ENCODE measurements at places on chromosomes 7 and 10.

- DNase-seq: no peak
Measured at GRCh38 chr7:159034988-159035387, 109.7 kb downstream of the VIPR2 start.

GRCh38 chr7:120583899-120584586 is 273.9 kb downstream of the TSPAN12 start:
- peak; percentile 65 for DNase-seq

- DNase-seq: peak; percentile 60
Measured at GRCh38 chr10:101693978-101694673, 844 bp downstream of the FBXW4 start.

DNA sequence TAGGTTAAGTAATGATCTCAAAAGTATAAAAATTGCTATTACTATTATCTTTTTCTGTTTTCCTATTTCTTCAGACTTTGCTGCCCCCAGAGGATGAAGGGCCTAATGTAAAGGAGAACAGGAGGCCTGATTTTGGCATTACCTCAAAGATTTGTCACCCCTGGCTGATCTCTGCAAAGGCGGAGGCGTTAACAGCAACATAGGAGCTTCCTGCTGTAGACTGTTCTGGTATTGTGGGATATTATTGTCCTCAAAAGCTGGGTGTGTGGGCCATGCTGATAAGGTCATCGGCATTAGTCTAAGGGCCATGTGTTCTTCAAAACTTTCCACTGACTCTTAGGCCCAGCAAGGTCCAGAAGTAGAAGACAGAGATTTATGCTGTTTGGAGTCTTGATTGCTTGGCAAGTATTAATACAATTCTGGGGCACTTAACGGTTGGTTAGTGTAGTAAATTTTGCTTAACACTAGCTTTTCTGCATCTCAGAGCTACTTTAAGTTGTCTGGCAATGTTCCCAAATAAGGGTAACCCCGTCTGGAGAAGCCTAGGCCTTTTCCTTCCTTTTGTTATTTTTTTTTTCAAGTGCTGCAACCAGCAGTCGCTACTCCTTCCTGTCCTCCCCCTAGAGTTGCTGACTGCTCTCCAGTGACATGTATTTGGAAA is 14.0 kb upstream of the ENTPD1 start:
- DNase-seq: no peak

DNA sequence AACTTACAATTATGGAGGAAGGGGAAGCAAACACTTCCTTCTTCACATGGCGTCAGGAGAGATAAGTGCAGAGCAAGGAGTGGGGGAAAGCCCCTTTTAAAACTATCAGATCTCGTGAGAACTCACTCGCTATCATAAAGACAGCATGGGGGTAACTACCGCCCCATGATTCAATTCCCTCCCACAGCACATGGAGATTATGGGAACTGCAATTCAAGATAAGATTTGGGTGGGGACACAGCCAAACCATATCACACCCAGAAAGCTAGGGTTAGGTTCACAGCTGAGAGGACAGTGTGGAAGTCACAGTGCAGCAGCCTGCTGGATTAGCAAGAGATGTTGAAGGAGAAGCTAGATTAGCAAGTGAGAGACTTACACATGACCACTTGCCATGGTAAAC is 81.6 kb downstream of the CRTAC1 start:
- DNase-seq: no peak

DNA sequence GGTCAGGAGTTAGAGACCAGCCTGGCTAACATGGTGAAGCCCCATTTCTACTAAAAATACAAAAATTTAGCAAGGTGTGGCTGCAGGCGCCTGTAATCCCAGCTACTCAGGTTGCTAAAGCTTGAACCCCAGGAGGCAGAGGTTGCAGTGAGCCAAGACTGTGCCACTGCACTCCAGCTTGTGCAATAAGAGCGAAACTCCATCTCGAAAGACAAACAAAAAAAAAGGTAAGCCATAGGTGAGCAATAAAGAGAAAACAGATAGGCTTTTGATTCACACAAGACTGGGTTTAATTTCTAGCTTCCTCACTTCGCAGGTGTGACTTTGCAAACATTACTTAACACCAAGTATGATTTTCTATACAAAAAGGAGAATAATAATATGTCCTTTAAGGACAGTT is 72.3 kb upstream of the ACBD5 start:
- no peak for DNase-seq

- no peak for DNase-seq
Measured at GRCh38 chr7:158281441-158281840, 306.2 kb downstream of the PTPRN2 start.

DNA sequence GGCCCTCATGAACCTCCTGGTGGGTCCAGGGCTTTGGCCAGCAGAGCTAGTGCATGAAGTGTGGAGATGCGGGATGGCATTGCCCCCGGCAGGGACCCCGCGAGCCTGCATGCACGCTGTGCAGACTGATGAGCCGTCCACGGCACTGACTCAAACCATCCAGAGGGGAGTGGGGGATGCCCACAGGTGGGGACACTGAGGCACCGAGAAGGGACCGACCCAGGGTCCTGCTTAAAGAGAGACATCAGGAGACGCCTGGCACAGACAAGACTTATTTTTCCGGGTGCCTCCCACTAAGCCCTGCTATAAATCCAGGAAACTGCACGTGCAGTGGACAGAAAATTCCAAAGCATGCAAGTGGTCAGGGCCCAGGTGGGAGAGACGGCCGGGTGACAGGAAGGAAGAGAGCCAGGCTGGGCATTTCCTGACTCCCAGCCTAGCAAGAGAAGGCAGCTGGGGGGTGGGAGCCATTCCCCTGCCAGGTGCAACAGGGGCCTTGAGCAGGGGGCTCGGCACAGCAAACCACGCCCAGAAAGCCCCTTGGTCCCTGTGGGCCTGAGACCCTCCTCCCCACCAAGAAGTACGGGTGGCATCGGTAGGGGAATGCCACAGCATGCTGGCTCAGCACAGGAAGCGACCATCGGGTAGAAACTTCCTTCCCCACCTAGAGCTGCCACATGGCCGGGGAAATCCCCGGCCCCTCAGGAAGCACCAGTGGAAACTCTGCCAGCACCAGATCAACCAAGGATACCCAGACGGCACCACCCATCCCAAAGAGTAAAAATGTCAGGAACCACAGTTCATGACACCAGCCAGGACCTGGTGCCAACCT is 91.5 kb downstream of the FOXL3 start:
- DNase-seq: no peak

GRCh38 chr10:8462565-8462964 is 408.1 kb downstream of the GATA3 start:
- DNase-seq: no peak

DNA sequence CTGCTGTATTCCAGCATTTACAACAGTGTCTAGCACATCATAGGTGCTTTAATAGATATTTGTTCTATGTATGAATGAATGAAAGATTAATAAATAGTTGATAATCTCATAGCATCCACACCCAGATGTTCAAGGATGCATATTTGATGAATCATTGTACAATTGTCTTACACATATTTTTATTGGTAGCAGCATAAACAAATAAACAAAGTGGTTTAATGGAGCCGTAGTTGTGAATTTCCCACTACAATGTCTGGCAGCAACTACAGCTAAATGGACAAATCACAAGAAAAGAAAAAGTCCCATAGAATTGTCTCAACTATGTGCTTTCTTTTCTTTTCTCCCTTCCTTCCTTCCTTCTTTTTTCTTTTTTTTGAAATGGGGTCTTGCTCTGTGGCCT is 150.8 kb downstream of the NRP1 start:
- no peak for DNase-seq

DNA sequence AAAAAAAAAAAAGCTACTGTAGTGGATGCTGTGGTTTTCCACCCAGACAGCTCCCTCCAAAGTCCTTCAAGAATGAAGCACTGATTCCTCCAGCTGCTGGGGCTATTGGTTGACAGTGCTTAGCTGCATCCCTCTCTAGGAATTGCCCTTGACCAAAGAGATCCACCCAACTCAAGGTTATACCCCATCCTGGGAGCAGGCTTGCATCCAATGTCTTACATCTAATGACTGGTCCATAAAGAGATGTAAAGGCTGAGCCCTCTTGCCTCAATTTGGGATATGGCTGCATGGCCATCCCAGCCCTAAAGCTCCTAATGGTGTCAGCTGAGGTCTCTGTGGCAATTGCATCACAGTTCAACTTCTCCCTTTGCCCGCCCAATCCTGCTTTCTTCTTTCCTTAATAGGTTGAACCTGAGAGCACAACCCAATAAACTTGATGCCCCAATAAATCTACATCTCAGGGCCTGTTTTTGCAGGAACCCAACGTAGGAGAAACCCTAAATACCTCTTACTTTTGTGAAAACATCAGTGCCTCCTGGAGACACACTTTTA is 4.4 kb downstream of the GPR37 start:
- DNase-seq: no peak

GRCh38 chr7:455110-455928 is 64.3 kb downstream of the PDGFA start:
- peak; percentile 73 for DNase-seq

GRCh38 chr10:12025591-12025990 is 17.0 kb downstream of the UPF2 start:
- no peak for DNase-seq

DNA sequence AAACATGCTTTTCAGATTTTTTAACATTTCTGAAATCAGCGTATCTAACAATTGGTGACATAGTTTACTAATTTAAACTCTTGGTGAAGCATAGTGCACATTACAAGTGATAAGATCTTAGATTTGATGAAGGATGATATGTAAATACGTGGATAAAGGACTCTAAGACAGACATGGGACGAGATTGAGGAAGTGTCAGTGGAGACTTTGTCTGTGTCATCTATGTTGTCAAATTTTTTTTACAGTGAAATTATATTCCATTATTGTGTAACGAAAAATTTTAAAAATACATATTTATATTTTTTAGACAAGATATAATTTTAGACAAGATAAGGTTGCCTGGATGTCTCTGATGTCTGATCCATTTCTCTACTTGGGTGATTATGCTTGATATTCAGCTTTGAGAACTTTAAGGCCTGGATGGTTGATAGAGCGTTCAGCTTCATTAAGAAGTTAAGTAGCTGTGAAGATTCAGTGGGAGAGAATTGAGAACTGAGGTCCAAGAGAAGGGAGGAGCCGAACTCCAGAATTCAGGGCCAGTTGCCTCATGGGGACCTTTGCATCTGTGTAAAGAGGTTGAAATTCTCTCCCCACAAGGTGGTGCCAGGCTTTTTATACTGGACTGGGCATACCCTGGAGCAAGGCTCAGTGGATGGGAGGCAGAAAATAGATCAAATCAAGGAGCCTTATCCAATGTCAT is 62.7 kb downstream of the KAT6B start:
- peak; percentile 23 for DNase-seq

GRCh38 chr10:34462056-34462455 is 353.0 kb downstream of the PARD3 start:
- no peak for DNase-seq

- DNase-seq: no peak
Measured at GRCh38 chr10:51934373-51934772, 235.0 kb upstream of the CSTF2T start.

- no peak for DNase-seq
Measured at GRCh38 chr7:123816916-123817315, 28.1 kb upstream of the HYAL4 start.

DNA sequence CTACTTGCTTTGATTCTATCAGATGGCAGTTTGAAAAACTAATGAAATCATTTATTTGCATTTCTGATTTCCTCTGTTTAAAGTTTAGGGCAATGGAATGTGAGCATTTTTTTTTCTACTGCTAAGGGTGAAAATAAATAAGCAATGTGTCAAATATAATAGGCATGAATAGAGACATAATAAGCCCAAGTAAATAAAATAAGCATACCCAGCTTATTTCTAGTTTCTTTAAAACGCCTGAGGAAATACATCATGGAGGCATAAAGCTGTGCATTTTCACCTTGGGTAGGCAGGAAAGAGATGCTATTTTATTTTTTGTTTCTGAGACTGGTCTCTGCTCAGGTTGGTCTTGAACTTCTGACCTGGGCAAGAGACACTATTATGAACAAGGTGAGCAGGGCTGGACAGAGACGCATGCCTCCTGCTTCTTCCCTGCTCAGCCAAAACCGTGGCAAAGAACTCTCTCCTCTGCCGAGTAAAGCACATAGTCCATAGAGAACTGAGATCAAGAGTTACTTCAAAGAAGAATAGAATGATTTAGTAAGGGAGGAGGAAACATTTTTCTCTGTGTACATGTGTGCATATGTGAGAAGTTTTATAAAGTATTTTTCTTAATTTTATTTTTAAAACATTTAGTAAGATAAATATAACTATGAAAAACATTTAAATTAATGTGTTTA is 138.1 kb downstream of the GNAI1 start:
- DNase-seq: no peak

GRCh38 chr7:138032770-138033169 is 30.9 kb upstream of the CREB3L2 start:
- DNase-seq: no peak

- DNase-seq: no peak
Measured at GRCh38 chr7:3067193-3067592, 23.5 kb upstream of the CARD11 start.

- no peak for DNase-seq
Measured at GRCh38 chr7:83850125-83850524, 201.2 kb upstream of the SEMA3E start.

- peak; percentile 38 for DNase-seq
Measured at GRCh38 chr7:75596727-75597614, 104.9 kb downstream of the SPDYE5 start.

- no peak for DNase-seq
Measured at GRCh38 chr10:18949391-18949790, 99.2 kb upstream of the MALRD1 start.

DNA sequence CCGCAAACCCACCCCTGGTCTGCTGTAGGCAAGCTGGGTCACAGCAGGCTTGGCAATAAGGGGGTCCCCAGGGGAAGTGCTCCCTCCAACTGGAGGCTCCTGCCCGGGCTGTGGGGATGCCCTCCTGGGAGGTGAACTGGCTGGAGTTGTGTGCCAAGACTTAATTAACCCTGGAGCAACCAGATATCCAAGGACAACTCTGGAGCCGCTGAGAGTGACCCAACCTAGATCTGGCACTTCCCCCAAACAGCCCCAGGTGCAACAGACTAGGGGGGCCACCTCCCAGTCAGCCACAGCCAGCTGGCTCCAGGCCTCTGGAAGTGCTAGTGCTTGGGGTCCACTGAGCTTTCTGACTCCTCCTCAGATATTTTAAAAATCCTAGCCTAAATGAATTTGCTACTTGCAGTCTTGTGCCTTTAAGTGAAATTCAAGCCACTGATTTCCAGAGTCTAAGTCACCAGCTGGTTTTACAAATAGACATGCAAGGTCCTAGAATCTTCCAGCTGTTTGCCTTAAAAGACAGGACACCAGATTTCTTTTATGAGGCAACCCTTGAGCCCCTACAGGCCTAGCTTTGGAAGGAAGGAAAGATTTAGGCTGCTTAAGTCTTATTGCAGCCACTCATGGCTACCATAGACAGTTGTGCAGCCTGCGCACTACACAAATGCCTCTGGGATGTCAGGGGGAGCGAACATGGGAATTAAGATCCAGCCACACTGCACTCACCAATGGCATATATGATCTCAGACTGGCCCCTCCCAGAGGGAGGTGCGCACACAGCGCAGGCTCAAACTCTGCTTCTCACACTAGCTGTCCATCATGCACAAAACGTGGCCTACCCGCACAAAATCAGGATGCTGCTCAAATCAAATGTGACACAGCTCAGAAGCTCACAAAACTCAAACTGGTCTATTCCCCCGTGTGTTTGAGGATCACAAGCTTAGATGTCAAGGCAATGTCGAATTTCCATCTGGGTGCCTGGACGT is 42.6 kb upstream of the MYL10 start:
- DNase-seq: no peak
